Activated naive CD8-positive, alpha-beta T cell treated with anti-CD3 and anti-CD28 coated beads for 36 hours (primary cell): ENCODE measurements at places on chromosomes 3 and 15.

DNA sequence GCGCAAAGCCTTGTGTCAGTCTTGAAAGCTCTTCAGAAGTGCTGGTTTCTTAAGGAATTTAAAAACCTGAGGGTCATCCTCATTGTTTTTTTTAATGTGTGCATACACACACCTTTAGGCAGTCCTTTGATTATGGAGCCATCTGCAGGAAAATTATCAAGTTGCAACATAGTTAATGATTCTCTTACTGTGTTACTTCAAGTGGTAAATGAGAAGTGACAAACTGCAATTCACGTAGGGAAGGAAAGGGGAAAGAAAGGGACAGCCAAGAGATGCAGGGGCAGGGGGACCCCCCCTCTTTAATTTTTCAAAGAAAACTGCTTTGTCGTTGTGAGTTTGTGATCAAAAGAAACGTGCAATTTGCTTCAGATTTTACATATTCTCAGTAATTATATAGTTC is 162.4 kb upstream of the CGNL1 start:
- no peak for DNase-seq

DNA sequence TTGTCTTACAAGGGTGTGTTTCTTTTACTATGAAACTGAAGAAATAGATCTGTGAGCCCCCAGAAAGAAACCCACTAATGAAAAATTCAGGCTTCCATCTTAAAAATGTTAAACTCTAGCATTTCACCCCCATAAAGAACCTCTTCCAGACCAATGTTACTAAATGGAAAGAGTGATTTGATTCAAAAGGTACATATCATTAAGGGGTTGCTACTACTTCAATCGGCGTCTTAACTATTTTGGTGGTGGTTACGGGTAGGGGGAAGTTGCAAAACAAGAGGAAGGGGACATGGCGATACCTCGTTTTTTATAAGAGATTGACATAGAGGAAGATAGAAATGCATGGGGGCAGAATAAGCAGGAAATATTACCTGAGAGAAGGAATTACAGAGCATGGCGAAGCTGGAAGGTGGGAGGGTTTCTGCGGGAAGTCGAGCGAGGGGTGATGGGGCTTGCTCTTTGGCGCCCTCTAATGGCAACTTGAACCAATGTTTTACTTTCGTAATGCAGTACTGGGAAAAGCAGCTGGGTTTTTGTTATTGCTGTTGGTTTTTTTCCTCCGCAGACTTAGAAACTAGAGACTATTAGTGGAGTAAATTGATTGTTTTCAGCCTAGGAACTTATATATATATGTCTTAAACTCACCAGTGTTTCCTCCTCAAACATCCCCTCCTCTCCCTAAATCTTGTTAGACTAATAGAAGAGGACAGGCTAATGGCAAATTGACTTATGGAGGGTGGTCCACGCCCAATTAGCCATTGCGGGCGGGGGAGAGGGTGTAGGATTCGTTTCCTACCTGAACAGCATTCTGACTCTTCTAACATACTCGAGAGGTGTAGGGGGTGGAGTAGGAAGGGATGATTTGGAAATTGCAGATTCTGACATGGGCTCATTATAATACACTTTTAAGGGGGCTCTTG is 11.3 kb upstream of the SOX2 start:
- DNase-seq: peak; percentile 33

DNA sequence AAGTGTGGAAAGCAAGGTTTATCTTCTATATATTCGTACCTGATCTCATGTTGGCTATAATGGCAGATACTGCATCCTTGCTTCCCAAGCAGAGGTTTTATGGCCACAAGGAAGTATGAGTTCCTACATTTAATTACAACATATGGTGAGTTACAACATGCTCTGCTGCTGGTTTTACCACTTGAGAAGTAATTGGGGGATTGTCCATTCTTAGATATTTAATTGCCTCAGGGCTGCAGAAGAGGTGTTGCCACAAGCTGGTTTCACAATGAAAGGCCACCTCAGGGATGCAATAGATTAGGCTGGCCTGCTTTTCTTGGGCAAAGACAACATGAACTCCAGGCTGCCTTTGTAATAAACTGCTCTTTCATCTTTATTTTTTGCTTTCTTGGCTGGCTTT is 48.6 kb downstream of the RAP2B start:
- DNase-seq: no peak

- DNase-seq: peak; percentile 53
Measured at GRCh38 chr3:196968233-196969133, at the start of gene PIGZ. Gene PIGZ (minus strand): TSS chr3:196968833. CDS start chr3:196952031, 16,802 bp downstream.

GRCh38 chr3:72782521-72782920 is 65.7 kb downstream of the SHQ1 start:
- DNase-seq: no peak
